ENCODE measurements at places on chromosomes 7 and 10.

DNA sequence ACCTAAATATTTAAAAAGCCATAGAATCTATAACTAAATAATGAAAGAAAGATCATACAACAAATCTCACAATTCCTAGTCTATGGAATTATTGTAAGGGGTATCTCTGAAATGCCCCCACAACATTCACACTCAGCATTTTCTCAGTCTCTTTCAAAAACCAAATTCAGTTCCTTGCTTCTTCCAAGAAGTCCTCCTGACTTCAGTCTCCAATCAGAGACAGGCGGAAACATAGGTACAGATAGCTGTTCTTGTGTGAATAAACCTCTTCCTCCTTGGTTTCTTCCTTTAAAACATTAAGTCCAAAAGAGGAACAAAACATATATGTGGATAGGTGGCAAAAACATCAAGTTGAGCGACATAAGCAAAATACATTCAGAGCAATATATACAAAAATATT lies 13.9 kb upstream of the FBXW4 start:
- no peak for DNase-seq

- no peak for DNase-seq
Measured at GRCh38 chr10:109899356-109900331, 23.7 kb downstream of the XPNPEP1 start.

GRCh38 chr10:969473-970150 lies 18.6 kb upstream of the GTPBP4 start:
- DNase-seq = no peak

DNA sequence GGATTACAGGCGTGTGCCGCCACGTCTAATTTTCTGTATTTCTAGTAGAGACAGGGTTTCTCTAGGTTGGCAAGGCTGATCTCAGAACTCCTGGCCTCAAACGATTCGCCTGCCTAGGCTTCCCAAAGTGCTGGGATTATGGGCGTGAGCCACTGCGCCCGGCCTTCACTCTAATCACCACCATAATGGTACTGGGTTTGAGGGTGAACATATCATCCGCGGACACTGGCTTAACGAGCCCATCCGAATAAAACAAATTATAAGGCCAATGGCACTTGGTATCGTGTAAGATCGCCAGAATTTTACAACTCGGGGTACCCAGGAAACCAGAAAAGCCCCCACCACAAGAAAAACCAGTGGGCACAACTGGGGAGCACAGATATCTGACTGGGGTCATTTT lies 580 bp downstream of the FAM200A start:
- no peak for DNase-seq

- no peak for DNase-seq
Measured at GRCh38 chr10:117950408-117950807, 96.3 kb downstream of the RAB11FIP2 start.

GRCh38 chr7:149621776-149622175 lies 124.2 kb upstream of the ZNF746 start:
- no peak for DNase-seq

- DNase-seq = no peak
Measured at GRCh38 chr10:103710490-103710889, 144.9 kb downstream of the SH3PXD2A start.

GRCh38 chr10:122464250-122464510 lies 2.8 kb downstream of the HTRA1 start:
- no peak for DNase-seq

- no peak for DNase-seq
Measured at GRCh38 chr7:47875998-47876744, 72.1 kb downstream of the PKD1L1 start.

DNA sequence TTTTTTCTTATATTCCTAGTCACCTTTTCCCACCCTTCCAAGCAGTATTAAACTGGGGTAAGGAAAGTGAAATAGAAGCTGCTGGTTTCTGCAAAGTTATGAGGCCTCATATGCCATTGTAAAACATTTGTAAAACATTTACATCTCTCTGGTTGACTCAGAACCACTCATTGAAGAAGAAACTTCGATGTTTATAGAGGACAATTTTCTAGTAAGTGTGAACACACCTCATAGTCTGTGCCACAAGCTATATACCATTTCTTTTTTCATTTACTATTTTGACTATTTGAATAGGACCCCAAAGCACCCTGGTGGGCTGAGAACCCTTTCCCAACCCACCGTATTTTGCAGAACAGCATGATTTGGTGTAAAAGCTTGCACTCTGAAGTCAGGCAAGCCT lies 12.9 kb upstream of the ITGB1 start:
- DNase-seq = no peak

- no peak for DNase-seq
Measured at GRCh38 chr7:50914460-50914859, 131.8 kb upstream of the GRB10 start.

DNA sequence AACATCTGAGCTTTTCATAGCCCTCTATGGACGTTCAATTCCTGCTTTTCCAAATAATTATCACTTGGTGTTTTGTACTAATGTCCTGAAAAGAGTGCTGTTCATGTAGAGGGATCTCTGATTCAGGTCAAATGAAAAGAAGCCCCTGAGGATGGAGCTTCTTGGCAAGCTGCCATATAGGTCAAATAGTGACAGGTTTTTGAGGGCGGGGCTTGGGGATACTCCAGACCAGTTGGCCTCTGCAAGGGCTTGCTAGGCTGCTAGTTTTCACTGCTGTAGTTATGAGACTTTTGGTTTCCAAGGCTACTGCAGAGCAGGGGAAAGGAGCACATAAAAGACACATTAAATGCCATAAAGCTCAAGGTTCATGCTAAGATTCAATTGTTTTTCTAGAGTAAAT lies 257.2 kb upstream of the CACNA2D1 start:
- peak; percentile 31 for DNase-seq

GRCh38 chr10:78963074-78964034 lies 105.4 kb upstream of the ZMIZ1 start:
- no peak for DNase-seq

GRCh38 chr7:108395426-108395825 lies 60.8 kb downstream of the NRCAM start:
- no peak for DNase-seq

DNA sequence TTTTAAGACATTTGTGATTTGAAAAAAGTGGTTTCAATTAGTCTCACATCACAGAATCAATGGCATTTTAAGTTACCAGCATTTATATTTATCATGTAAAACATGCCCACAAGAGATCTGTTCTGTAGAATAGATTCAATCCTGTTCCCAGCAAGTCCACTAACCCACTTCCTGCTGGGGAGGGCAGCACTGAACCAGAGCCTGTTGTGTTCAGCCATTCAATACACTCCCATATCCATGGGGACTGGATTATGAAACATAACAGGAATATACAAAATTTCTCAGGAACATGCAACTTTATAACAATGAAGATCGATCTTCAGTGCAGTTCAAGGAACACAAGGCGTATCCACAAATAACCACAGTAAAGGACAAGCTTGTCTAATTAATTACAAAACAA lies 24.4 kb upstream of the ANK3 start:
- DNase-seq = no peak

DNA sequence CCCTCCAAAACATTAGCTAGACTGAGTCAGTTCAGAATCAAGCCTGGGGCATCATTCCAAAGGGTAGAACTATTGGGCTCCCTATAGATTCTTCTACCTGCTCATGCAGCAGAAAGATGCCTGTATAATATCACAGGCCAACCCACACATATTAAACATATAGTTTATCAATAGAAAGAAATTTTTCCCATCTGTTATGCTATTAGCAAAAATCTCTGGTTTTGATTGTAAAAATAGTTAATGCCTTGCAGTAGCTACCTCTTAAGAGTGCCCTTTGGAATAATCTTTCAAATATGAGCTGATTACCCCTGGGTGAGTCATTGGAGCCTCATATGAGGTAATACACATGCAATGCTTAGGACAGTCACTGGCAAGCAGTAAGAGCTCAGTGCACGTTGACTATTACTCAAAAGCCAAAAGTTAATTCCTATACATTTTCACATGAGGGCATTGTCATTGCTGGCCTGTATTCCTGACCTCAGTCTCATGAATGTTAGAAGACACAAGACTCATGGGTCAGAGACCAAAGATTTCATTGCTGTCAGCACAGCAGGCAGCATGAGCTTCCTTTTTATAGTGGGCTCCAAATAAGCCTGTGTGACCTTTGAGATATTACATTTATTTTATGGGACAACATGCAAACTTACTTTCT lies 180.0 kb downstream of the FGFR2 start:
- no peak for DNase-seq

DNA sequence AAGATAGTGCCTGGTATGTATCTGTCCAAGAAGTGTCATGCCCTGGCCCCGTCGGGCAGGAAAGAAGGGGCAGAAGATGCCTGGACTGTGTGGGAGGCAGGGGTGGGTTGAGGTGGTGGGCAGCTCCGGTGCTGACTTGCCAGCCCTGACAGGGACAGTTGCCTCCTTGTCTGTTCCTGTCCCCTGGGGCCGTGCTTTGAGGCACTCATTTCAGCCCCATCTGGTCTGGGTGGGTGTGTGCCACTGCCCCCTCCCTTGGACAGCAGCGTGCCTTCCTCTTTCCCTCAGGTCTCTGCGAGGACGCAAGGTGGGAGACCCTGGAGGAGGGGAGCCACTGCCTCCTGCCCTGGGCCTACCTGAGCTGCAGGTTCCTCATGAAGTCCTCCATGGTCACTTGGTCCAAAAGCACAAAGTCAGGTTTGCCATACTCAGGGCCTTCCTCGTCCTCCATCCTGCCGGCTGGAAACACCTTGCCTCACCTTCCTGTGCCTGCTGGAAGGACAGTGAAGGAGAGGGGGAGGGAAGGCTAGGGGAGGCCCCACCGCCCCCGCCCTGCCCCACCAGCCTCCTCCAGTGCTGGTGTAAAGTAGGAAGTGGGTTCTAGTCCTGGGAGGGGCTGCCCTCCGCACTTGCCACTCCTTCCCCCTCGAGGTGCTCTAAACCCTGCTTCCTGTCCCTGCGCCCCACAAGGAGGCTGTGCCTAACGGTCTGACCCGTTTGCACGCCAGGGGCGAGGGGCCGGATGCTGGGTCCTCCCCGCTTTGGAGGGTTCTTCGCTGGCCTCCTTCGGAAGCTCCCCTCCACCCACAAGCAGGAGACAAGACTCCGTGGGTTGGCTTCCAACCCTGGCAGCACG lies at the start of gene MYO1G:
MYO1G (minus strand) TSS at position 505 of the 856 bp plus-strand sequence; CDS start at position 451, 54 bp downstream.
- no peak for DNase-seq

- no peak for DNase-seq
Measured at GRCh38 chr7:90081621-90082020, 72.6 kb upstream of the STEAP1 start.

DNA sequence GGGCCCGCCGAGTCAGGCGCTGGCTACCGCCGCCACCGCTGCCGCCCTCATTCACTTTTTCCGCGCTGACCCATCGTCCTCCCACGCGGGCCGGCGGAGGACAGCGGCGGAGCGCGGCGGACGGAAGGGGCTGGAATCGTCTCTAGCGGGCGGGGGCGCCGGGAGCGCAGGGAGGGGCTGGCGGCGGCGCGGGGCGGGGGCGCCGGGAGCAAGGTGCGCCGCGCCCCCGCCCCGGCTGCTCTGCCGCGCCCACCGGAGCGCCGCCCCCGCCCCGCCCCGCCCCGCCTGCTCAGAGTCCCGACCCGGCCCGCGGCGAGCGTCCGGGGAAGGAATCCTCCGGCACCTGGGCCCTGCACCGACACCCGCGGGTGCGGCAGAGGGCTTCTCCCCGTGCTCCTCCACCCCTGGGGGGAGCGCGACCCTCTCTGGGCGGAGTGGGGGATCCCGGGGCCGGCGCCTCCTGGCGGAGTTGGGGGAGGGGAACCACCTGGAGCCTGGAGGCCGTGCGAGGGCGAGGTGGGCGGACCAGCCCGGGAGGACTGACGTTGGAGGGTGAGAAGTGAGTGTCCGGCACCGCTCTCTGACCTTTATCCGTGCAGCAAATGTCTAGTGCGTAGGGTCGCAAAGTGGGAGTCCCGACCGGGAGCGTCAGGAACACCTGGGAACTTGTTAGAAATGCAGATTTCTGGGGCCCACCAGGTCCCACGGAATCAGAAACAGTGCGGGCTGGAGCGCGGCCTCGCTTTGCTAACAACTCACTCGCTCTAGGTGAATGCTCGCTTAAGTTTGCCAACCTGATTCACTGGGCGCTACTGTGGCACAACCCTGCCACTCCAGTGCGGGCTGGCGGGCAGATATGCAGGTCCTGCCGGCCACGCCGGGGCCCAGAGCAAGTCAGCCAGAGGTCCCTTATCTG lies at the start of gene COBL:
COBL (minus strand) TSS at position 144 of the 916 bp plus-strand sequence. CDS start 176 bp downstream, outside the sequence.
- peak; percentile 68 for DNase-seq

- DNase-seq = no peak
Measured at GRCh38 chr7:15011289-15011688, 108.7 kb upstream of the DGKB start.

DNA sequence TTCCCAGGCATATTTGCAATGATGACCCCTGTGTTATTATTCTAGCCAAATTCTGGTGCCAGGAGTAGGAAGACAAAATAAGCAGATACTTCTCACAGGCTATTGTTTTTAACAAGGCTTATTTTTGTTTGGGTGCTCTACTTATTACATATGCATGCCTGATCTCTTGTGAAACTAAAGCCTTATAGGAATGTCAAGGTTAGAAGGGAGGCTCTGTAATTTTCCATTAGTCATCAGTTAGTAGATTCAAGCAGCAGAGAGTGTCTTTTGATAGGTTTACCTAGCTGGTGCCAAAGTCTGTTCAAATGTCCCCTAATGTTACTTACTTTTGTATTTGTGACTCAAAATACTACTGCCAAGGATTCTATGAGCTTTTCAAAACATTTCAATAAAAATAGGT lies 11.7 kb upstream of the TMEM106B start:
- DNase-seq = peak; percentile 54

DNA sequence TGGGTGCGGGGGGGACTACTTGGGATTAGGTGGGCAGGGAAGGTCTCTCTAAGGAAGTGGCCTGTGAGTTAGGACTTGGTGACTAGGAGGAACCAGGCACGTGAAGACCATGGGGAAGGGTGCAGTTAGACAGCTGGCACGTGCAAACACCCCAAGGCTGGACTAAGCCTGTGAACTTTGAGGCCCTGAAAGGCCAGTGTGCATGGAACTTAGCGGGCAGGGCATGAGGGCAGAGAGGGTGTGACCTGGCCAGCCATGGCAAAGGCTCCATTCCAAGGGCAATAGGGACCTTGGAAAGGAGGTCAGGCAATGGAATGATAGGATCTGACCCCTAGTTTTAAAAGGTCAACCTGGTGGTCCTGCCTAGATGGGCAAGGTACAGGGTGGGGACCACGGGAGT lies 158.4 kb upstream of the PCBD1 start:
- DNase-seq = no peak

DNA sequence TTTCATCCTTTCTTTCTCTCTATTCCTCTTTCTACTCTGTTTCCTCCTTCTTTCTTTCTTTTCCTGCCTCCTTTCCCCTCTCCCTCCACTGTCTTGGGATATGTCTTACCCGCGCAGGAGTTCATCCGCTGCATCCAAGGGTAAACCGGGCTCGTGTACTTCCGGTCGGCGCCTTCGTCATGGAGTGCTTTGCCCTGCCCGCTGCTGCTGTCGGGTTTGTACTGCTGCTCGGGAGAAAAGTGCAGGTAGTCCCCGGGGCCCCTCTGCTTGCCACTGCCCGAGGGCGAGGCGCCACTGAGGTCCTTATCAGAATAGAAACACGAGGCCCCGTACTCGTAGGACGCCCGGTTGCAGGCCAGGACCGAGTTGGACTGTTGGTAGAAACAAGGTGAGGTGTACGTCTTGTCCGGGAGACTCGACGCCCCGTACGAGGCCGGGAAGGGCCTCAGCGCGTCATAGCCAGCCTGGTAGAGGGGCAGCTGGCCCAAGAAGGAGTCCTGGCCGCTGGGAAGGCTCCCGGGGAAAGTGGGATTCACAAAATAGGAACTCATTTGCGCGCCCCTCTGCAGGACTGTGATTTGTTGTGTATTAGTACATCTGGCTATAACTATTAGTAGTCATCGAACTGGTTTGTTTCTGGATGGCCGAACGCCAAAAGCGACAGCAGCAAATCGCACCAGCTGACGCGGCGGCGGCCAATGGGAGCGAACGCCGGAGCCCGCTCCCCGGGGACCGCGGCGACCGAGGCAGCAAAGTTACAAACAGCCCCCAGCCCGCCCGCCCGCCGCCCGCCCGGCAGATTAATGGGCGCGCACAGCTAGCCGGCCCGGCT lies at the start of gene HOXA6:
HOXA6 (minus strand) TSS at position 576 of the 832 bp plus-strand sequence; CDS start at position 551, 25 bp downstream.
- DNase-seq = no peak

Measured in HAP-1 (cell line).